ENCODE measurements at places on chromosomes 2 and 18.
A peak's percentile ranks its signal among the peaks of the same experiment; 100 is the strongest.

- no peak for DNase-seq
Measured at GRCh38 chr2:32904074-32904473, 42.7 kb upstream of the LTBP1 start.

DNA sequence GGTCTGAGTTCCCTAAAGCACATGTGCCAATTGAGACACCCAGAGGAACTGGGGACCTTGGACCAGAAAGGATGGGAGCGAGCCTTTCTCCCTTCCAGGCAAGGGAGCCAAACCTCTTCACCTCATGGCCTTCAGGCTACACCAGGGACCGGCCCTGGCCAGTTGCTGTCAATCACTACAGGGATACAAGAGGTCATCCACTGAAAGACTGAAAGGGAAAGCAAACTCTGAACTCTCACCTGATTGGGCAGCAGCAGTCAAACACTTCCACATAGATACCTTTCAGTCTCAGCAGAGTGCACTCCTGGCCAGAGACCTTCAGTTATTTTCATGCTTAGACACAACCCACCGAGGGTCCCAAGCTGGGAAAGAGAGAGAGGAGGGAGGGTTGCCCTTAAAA lies 1956.0 kb upstream of the LRRTM1 start:
- DNase-seq, result no peak

GRCh38 chr18:10403708-10404107 lies 50.7 kb upstream of the APCDD1 start:
- DNase-seq, result no peak

- no peak for DNase-seq
Measured at GRCh38 chr2:231425811-231426703, 30.5 kb downstream of the B3GNT7 start.

- DNase-seq, result no peak
Measured at GRCh38 chr18:70387027-70387426, 98.2 kb downstream of the SOCS6 start.

GRCh38 chr2:176483901-176484568 lies 214.8 kb downstream of the MTX2 start:
- DNase-seq, result no peak

DNA sequence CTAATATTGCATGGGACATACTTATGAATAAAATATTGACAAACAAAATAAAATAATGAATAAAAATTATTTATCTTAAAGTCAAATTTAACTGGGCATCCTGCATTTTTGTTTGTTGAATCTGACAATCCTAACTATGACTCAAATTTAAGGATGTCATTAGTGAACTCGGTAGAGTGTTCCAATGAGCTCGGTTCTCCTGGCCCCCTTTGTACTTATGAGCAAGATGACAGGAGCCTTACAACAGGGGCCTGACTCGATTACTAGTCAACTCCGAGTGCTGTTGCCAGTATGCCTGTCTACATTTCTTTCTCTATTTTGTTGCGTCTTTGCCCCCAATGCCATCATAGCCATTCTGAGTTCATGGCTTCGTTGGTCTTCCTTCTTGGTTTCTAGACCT lies 40.3 kb downstream of the HRH4 start:
- DNase-seq, result no peak

DNA sequence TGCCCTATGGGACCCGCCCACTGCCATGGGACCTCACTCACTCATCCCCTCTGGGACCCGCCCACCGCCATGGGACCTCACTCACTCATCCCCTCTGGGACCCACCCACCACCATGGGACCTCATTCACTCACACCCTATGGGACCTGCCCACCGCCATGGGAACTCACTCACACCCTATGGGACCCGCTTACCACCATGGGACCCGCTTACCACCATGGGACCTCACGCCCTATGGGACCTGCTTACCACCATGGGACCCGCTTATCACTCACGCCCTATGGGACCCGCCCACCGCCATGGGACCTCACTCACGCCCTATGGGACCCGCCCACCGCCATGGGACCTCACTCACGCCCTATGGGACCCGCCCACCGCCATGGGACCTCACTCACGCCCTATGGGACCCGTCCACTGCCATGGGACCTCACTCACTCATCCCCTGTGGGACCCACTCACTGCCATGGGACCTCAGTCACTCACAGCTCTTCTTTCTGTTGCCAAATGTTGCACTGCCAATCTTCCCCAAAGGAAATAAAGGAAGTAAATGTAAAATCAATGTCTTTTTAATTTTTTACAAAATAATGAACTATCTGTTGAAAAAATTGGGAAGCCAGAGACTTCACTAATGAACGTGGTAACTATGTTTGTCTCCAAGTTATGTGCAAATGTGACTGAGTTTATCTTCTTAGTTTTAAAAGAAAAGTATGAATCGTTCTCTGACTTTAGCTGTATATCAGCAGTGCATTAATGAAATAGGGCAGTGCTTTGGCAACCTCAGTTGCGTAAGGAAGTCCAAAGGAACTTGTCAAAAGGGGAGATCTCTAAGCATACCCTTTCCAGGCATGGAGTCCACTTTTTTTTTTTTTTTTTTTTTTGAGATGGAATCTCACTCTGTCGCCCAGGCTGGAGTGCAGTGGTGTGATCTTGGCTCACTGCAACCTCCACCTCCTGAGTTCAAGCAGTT lies 101.5 kb upstream of the MGAT5 start:
- DNase-seq, result no peak

DNA sequence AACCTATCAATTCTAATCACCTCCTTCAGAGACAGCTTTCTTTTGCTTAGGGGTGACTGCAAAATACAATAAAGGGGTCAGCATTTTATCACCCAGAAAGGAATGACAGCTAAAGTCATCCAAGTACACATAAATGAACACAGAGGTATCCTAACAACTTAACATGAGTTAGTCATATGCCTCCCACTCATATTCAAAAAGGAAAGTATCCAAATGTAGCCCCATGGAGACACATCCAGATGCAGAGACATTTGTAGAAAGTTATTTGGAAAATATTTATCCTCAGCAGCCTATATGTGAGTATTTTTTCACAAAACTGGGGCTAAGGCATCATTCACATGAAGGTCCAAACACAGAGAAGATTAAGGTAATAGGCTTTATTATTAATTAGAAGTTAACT lies 1579.7 kb upstream of the SLC39A10 start:
- DNase-seq, result no peak

DNA sequence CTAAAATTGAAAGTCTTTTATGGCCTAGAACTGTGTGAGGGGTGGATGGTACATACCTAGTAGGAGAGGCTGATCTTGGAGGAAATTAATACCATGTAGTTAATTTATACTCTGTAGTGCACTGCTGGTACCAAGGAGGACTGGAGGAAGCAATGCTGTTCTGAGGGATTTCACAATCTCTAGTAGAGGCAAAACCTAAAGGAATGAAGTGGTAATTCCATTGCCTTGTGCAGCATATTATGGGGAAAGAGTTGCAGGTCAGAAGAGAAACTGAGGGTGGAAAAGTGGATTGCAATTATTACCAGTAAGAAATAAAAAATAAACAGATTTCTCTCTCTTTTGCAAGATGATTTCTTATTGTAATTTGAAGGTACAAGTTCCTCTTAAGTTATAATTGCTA lies 2.2 kb downstream of the ABI2 start:
- no peak for DNase-seq

GRCh38 chr2:241061275-241061674 lies 40.8 kb downstream of the MTERF4 start:
- DNase-seq, result no peak

GRCh38 chr2:187155476-187155875 lies 292.6 kb downstream of the CALCRL start:
- no peak for DNase-seq

DNA sequence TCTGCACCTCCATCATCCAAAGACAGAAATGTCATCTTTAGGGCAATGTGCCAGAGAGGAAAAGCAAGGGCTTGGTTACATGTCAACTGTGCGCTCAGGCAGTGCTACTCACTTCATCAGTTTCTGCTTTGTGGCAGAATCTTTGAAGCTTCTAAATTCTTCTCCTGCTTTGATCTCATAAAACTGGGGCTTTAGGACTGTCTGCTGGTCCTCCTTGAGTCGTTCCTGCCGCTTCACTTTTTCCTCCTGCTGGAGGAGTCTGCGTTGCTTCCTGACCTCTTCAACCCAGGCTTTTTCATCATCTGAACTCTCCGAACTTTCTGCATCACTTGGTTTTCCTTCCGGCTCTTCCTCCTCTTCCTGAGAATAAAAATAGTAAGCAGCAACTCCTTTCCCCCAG lies 100.8 kb downstream of the NOL10 start:
- DNase-seq, result no peak

GRCh38 chr18:56321470-56321869 lies 316.9 kb downstream of the TXNL1 start:
- no peak for DNase-seq

- peak; percentile 83 for DNase-seq
Measured at GRCh38 chr18:50726960-50727589, 92.7 kb downstream of the MRO start.

DNA sequence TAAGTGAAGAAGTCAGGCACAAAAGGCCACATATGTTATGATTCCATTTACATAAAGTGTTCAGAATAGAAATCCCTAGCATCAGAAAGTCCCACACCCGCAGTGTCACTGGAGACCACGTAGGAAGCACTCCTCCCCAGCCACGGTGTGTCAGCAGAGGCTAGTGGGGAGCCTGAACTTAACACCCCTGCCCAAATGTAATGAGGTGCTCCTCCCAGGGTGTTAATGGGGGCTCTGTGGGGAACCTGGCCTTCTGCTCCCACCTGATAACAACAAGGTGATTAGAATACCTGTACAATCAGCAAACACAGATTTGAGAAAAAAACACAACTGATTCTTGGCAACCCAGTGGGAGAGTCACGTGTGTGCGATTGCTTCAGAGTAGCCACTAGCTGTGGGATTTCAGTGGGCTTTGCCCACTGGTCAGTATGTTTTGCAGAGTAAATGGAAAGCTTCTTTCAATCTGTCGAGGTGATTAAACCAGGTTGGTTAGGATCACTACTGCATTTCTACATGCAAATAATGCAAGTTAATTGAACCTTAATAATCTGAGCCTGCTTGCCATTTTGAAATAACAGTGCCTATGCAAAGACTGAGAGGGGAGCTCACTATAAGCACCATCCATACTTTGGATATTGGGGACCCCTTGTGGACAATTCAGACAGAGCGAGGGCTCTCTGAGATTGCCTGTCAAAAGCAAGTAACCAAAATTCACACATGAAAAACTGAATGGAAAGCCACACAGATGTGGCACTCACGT lies 20.6 kb upstream of the ATRAID start:
- peak; percentile 53 for DNase-seq

DNA sequence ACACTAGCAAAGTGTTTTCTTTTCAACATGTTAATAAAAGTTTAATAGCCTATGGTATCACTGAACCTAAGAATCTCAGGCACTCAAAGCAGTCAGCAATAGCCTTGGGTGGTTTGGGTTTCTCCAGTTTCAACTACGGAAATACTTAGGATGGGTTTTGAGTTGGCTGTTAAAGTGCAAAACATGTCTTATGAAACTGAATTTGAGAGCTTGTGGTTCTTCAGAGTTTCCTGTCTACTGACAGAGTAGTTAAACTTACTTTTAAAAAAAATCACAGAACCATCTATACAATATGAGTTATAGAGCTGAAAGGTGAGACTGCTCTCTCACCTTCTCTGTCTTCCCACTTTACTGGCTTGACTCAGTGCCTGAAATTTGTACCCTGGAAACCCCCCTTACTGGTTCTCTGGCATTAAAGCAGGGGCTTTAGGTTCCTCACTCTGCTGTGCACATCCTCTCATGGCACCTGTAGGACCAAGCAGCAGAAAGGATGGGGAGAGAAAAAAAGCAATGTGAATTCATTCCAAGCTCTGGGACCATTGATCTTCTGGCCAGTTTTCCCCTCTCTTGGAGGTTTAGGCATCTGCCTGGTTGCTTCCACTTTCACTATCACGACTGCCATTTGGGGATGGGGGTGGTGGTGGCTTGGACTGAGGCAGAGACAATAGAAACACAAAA lies 18.1 kb downstream of the CCDC141 start:
- DNase-seq, result no peak

DNA sequence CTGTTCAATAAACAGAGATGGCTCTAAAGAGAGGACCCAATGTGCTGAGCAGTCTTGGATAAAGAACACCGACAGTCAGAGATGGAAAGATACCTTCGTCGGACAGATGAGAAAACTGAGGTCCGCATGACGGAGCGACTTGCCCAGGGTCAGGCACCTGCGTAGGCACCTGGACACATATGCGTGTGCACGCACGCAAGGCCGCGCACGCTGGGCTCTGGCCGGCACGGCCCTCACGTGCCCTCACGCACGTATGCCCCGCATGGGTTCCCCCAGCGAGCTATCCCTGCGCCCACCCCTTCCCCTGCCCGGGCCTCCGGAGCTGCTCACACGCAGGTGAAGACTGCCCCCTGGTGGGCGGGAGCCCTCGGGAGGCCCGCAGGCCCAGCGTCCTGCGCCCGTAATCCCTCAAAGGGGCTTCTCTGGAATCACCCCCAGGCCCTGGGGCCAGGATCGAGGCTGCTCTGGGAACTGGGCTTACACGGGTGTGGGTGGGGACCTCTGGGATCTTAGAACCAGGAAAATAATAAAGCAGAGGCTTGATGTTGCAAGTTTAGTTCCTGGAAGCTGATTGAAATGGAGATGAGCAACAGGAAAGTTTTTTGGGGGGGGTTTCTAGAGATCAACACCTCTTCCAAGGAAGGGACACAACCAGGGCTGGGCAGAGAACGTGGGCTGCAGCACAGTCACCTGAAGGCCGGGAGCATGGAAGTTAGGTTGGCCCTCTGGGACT lies 246.3 kb downstream of the TNS1 start:
- DNase-seq, result peak; percentile 68

- no peak for DNase-seq
Measured at GRCh38 chr18:59087391-59087790, 52.3 kb upstream of the SEC11C start.

DNA sequence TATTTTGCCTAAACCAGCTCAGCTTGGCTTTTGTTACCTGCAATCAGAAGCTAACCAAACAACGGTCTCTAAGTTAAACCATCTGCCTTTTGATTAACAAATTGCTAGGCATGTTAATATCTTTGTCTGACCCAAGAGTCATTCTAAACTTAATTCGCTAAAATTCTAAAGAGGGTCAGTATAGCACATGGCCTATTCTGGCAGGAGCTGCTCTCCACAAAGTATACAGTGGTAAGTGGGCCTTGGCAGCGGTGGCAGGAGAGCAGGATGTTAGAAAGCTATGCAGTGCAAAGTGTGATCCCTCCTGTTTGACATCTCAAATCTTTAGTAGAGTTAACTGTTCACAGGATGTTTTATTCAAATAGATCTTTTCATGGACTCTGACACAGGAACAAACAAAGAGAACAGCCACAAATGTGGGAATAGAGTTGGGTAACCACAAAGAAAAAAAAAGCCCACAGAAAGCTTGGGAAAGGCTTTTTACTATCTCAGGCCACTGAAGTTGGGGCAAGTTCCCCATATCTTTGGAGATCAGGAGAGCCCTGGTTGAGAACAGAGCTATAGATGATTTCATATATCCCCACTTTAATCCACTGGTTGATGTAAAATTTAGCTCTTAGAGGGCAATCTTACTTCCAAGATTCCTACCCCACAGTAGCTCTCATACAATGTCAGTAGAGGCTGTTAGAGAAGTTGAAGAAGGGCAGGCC lies 10.6 kb downstream of the CFAP210 start:
- no peak for DNase-seq

Data from NCI-H446 (cell line).